Stimulated activated CD4-positive, alpha-beta T cell treated with anti-CD3 and anti-CD28 coated beads, Interleukin-15, amount 100 ng/mL, for 1 hour (primary cell): ENCODE measurements at places on chromosomes 16 and 17.

DNA sequence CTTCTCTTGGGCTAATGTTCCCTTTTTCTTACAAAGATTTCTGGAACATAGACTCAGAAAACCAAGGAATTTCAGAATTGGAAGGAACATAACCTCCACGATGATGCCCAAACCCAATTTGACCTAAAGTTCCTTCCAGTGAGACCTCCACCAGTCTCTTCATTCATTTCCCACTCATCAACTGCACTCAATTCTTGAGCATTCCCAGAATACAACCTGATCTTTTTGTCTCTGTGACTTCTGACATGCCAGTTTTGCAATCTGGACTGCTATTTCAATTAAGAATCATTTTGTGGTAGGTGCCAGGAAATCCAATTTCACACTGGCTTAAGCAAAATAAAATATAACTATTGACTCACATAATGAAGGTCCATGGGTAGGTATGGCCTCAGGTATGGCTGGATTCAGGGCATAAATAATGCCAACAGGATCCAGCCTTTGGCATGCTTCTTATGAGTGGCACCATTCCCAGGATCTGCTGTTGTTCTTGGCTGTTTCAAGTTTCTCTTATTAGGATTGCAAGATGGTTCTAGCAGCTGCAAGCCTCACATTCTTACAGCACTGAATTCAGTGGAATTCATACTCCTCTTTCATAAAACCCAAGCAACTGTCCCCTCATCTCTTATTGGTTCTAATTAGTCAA, 184.3 kb downstream of the HS3ST4 start:
- no peak for DNase-seq

GRCh38 chr17:37361543-37361942, 14.2 kb upstream of the C17orf78 start:
- no peak for DNase-seq

GRCh38 chr17:79923974-79924638, 84.9 kb upstream of the CBX4 start:
- DNase-seq = peak; percentile 20

- DNase-seq = no peak
Measured at GRCh38 chr17:22514315-22514714, 822.0 kb downstream of the KCNJ18 start.

GRCh38 chr17:28875848-28876550, 21.2 kb downstream of the ERAL1 start:
- DNase-seq = no peak

- no peak for DNase-seq
Measured at GRCh38 chr17:8925808-8926207, 39.7 kb downstream of the PIK3R5 start.
